ENCODE measurements at places on chromosomes 16 and 17.

DNA sequence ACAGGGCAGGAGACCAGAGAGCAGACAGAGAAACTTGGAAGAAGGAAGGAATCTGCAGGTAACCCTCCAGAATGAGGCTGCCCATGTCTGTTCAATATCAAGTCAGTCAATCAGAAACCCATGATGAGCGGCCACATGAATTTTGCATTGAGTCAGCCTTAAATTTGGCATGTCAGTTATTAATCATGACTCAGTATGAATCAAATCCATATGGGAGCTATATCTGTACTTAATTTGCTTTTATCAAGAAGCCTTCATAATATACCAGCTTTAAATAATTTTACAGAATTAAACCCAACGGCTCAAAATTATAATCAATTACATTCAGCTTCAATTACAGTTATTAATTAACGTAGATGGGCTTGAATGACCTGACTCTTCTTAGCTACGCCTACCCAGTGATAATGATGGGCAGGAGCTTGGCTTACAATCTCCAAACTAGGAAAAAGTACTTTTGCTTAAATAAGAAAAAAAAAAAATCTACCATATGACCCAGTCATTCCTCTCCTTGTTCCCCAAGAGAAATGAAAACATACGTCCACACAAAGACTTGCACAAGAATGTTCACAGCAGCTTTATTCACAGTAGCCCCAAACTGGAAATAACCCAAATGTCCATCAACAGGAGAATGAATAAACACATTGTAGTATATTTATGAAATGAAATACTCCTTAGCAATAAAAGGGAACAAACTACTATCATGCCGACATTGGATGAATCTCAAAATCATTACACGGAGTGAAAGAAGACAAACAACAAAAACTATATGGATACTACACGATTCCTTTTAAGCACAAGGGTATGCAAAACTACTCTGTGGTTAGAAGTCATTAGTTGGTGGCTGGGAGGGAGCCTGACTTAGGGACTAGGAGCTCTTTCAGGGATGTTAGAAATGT lies 48.6 kb downstream of the SLC39A11 start:
- DNase-seq, result no peak

GRCh38 chr16:87160234-87160636 lies 157.0 kb downstream of the C16orf95 start:
- DNase-seq, result no peak

DNA sequence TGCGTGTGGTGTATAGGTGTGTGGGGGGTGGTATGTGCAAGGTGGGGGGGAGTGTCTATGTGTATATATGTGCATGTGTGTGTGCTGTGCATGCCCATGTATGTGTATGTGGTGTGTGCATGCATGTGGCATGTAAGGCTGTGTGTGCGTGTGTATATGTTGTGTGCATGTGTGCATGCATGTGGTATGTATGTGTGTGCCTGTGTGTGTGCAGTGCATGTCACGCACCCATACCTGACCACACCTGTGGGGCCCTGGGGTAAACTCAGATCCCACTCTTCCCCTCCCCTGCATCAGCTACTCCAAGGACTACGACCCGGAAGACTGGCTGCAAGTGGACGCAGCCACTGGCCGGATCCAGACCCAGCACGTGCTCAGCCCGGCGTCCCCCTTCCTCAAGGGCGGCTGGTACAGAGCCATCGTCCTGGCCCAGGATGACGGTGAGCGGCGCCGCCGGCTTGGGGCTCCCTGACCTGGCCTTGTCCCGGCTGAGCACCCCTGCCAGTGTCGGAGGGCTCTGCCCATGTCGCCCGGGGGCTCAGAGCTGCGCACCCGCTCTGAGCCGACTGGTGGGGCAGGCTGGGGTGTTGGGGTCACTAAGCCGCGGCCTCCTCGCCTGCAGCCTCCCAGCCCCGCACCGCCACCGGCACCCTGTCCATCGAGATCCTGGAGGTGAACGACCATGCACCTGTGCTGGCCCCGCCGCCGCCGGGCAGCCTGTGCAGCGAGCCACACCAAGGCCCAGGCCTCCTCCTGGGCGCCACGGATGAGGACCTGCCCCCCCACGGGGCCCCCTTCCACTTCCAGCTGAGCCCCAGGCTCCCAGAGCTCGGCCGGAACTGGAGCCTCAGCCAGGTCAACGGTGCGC lies 9.1 kb downstream of the SLC22A31 start:
- DNase-seq, result no peak

- no peak for DNase-seq
These were observed 15.6 kb downstream of the C16orf90 start for GRCh38 chr16:3479654-3480216.

DNA sequence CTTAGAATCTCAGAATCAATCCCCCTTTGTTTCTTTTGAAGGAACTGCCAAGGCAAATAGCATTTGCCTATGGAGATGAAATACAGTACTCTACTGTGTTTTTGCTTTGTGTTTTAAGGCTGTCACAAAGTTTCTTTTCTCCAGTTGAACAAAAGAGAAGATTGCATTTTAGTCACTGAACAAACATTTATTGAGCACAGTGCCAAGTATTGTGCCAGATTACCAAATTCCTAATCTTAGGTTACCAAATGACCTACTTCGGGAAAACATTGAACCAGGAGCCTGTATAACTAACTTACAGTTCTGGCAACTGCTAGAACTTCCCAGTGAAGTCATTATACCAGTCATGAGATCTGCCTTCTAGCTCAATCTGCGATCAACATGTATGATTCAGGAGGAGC lies 3.0 kb upstream of the UBB start:
- DNase-seq, result no peak

GRCh38 chr17:37278247-37278894 lies 97.4 kb upstream of the C17orf78 start:
- DNase-seq, result no peak

- DNase-seq, result no peak
These were observed 297.5 kb downstream of the CDH13 start for GRCh38 chr16:82924075-82924854.

GRCh38 chr16:64990101-64990500 lies 131.8 kb downstream of the CDH11 start:
- DNase-seq, result no peak

DNA sequence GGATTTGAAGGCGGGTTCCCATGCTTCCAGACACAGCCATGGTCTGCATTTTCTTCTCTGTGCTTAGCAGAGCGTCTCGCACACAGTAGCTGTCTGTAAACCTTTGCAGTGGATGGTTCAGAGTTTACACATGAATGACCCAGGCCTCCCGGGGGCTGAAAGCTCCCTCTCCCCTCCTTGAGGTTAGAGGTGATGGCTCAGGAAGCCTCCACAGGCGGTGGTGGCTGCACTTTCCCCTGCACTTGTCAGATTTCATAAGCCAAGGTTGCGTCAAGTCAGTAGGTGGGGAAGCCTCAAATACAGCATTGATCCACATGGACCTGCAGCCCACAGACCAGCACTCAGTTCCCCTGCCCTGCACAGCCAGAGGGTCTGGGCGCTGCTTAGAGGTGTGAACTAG lies 211.9 kb downstream of the KATNIP start:
- no peak for DNase-seq

Data from left lobe of liver (tissue), 2 donors.